ENCODE measurements at places on chromosomes 16 and 17.

DNA sequence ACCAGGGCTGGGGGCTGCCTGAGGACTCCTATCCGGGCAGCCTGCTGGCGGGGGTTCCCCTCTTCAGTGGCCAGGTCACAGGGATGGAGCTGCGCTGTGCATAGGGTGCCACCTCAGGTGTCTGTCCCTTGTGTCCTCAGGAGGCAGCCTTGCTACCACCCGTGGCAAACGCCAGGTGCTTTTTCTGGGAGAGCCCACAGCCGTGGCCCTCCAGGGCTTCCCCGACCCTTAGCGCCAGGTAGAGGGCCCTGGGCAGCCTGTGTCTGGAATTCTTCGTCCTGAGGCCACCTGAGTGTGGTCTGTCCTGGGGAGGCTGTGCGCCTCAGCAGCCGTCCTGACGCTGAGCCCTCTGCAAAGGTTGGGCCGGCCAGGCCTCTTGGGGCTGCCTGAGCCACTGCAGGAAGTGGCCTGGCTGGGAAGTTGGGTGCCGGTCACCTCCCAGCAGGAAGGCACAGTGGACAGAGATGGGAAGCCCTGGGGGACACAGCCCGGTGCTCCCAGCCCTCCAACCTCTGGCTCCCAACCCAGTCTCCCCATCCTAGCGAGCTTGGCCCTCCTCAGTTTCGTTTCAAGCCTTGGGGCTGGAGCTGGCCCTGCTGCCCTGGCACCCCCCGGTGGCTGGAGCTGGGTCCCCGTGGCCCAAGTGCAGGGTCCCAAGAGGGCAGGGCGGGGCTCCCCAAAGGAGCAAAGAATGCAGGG, 7.6 kb upstream of the BAIAP3 start:
- DNase-seq = no peak

- no peak for DNase-seq
Measured at GRCh38 chr16:14198012-14198411, 126.9 kb downstream of the MRTFB start.

DNA sequence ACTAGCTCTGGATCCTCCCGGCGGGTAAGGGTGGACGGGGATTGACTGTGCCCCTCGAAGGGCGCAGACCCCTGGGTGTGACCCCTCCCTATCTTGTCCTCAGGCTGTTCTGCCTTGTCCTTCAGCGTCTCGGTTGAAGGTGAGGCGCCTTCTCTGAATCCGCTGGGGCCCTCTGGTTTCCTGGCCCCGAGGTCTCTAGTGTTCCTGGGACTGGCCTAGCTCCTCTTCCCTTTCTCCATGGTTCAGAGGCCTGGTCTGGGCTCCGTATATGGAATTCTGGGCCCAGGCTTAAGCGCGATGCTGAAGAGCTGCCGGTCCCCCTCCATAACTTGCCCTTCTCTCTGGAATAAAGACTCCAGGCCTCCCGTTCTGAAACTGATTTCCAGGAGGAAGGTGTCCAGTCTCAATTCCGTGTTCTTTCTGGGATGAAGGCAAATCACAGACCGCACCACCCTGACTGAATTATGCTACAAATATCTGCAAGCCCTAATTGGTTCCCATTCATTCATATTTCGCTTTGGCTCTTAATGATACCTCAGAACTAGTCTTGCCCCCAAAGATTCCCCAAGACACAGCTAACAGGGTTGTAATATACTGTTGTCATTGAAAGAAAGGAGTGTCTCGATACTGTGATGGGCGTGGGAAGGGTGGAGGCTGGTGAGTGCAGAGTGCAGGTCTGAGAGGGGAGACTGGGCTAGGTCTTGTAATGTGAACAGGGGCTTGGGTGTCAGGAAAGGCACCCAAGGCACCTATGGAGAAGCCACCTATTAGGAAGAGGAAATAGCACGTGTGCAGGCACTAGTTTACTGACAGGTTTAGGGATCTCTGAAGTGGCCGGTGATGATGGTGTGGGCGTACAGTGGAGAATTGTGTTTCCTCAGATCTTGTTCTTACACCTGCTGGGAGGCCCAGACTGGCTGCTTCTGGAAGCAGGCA, 851 bp downstream of the EDC4 start:
- no peak for DNase-seq

GRCh38 chr16:88292007-88292970, 90.5 kb upstream of the ZNF469 start:
- DNase-seq = no peak

DNA sequence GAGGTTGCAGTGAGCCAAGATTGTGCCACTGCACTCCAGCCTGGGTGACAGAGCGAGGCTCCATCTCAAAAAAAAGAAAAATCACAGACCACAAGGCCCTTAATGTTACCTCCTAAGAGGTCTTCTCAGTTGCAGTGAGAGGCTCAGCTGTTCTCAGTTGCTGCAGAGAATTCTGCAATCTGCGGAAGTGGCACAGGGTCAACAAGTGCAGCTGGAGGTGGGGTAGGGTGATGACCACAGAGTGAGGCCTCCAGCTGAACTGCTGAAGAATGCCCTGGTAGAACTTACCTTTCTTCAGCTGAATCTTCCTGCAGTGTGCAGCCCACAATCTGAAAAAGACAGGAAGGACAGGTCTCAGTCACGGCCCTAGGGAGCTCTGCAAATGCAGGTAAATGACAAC, 26.3 kb downstream of the CNTNAP1 start:
- no peak for DNase-seq

- no peak for DNase-seq
Measured at GRCh38 chr16:79668502-79668901, 68.0 kb upstream of the MAF start.

GRCh38 chr17:56822725-56823124, 11.0 kb downstream of the C17orf67 start:
- DNase-seq = no peak

- DNase-seq = no peak
Measured at GRCh38 chr16:73915140-73915539, 381.5 kb upstream of the PSMD7 start.

GRCh38 chr17:50217591-50217990, 16.2 kb upstream of the COL1A1 start:
- no peak for DNase-seq

DNA sequence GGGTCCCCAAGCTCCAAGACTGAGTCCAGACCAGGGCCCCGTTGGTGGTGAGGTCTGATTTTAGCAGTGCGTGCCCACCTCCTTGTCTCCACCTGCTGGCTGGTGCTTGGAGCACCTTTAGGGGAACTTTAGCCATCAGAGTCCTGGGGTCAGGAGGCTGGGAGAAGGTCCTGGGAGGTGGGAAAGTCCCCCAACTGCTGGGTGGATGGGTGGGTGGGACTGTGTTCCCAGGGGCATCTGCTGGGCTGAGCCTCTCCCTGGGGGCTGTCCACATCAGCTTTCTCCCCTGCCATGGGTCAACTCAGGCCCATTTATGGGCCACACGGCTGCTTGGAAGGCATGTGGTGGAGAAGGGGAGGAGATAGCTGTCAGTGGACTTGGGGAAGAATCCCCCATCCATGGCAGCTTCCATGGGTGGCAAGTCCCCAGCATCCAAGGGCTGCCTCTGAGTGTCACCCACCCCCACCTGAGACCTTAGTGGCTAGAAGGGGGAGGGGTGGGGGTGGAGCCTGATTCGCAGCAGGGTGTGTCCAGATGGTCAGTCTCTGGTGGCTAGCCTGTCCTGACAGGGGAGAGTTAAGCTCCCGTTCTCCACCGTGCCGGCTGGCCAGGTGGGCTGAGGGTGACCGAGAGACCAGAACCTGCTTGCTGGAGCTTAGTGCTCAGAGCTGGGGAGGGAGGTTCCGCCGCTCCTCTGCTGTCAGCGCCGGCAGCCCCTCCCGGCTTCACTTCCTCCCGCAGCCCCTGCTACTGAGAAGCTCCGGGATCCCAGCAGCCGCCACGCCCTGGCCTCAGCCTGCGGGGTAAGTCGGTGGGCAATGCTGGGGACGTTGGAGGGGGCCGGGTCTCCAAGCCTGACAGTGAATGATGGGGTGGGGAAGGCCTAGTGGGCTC, at the start of gene TRPV2:
TSS of gene TRPV2 (plus strand) at position 541 of the 894 bp plus-strand sequence. CDS start 2,098 bp downstream, outside the sequence.
- DNase-seq = peak; percentile 27

- DNase-seq = no peak
Measured at GRCh38 chr17:13268791-13269595, 251.2 kb upstream of the ELAC2 start.

GRCh38 chr16:71974068-71974818, 26.0 kb downstream of the PKD1L3 start:
- DNase-seq = no peak

- DNase-seq = no peak
Measured at GRCh38 chr16:87765473-87765775, 362 bp downstream of the KLHDC4 start.

- DNase-seq = peak; percentile 11
Measured at GRCh38 chr17:7884581-7885366, 3.8 kb upstream of the CHD3 start.

DNA sequence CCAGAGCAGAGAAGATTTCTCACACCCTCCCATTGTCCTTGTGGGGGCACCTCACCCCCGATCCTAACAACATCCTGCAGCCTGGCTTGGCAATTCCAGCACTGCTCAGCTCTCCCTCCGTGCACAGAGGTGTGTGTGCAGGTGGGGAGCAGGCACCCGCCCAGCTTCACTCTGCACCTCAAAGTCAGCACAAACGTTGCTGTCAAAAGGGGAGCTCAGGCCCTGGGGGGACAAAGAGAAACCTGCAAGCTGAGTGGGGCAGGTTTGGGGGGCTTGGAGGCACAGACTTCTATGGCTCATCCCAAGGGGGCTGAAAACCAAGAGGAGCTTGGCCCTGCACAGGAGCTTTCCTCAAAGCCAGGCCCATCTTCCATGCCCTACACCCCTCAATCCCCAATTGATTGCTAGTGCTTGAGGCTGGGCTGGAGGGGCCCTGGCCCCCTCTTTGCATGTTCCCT, 231.9 kb upstream of the TNRC6C start:
- no peak for DNase-seq

GRCh38 chr17:37607637-37608331, 1.4 kb downstream of the SYNRG start:
- no peak for DNase-seq

GRCh38 chr17:16879686-16880085, 92.2 kb downstream of the TNFRSF13B start:
- DNase-seq = no peak

GRCh38 chr16:19172098-19172780, 4.2 kb downstream of the SYT17 start:
- DNase-seq = no peak

- DNase-seq = no peak
Measured at GRCh38 chr16:21713549-21714368, 50.0 kb downstream of the OTOA start.

DNA sequence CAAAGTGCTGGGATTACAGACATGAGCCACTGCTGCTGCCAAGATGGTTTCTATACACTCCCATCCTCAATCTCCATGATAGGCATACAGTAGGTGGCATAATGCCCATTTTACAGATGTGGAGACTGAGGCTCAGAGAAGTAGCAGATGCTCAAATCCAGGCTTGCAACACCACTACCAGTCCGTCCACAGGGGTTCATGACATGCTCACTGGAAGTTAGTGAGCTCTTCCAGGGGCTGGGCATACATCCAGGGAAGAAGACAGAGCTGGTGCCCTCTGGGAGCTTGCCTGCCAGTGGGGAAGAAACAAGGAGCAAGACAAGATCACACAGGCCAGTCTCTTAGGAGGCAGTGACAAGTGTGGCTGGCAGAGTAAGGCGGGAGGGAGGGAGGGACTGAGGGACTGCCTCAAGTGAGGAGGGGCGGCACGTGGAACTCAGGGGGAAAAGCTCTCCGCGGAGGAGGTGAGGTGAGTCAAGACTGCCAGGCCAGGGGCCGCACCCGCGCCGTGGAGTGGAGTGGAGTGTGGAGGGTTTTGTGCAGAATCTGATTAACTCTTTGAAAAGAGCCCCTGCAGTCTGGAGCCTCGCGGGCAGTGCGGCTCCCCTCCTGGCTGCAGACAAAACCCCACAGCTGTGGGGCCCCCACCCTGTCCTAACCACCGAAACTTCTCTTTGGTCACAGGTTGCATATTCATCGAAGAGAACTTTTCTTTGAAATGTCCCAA, 27.9 kb downstream of the SREBF1 start:
- no peak for DNase-seq

DNA sequence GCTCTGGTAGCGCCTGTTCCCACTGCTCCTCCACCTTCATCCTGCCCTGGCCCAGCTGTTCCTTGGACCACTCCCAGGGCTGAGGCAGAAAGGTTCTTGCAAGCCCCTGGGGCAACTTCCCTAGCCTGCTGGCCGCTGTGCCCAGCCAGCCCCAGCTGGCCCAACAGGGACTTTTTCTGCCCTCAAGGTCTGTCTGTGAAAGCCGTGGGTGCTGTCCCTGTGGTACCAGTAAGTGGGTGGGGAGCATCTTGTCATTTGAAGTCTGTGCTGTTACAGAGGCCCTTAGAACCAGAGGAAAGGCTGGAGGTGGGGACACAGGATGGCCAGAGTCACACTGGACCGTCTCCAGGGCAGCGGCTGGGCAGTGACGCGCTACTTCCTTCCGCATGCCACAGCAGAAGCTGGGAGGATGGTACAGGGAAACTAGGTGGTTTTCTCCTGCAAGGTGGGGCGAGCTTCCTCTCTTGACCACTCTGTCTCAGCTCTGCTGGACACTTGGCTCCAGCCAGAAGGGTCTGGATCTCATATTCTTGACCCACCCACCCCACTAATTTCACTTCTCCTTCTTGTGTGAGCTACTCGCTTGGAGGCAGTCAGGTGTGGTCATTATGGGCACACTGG, 87.8 kb downstream of the PLCG2 start:
- peak; percentile 69 for DNase-seq

DNA sequence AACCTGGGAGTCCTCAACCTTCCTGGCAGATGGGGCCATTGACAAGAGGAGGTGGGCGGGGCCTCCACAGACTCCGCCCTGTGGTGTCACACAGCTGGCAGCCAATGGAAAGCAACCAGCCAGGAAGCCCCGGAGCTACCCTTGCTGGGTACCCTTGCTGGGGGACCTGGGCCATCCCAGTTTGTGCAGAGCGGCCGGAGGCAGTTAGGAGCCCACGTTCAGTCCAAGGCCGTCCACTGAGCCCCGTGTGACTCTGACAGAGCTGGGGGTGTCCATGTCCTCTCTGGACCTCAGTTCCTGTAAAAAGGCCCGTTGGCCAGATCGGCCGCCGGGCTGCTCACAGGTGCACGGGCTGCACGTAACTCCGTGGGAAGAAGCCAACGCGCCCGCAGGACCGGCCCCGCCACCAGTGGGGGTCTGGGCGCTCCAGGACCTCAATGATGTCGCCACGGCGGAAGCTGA, 17.1 kb upstream of the FAM83G start:
- peak; percentile 57 for DNase-seq

- DNase-seq = no peak
Measured at GRCh38 chr17:292531-293382, 59.9 kb downstream of the RPH3AL start.

DNA sequence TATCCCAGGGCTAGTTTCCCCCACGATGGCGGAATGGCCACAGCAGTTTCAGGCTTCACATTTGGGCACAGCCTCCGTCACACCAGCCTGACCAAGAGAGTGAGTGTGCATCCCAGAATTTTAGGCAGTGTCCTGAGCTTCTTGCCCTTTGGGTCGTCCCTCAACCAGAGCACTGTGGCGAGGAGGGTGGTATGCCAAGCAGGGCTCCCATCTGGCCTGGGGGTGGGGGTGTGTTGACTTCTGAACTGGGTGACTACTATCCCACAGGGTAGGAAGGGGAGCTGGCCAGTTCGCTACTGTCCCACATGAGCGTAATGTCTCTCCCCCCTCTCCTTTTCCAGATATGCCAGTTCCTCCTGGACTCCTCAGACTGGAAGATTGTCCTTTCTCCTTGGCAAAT, 16.1 kb downstream of the USP10 start:
- no peak for DNase-seq

- DNase-seq = no peak
Measured at GRCh38 chr16:80851831-80852230, 47.4 kb upstream of the CDYL2 start.

GRCh38 chr17:51590071-51590656, 329.8 kb downstream of the UTP18 start:
- DNase-seq = no peak

Data from T47D (cell line).